Tongue (tissue), 3 donors: ENCODE measurements at places on chromosomes 6 and 20.

DNA sequence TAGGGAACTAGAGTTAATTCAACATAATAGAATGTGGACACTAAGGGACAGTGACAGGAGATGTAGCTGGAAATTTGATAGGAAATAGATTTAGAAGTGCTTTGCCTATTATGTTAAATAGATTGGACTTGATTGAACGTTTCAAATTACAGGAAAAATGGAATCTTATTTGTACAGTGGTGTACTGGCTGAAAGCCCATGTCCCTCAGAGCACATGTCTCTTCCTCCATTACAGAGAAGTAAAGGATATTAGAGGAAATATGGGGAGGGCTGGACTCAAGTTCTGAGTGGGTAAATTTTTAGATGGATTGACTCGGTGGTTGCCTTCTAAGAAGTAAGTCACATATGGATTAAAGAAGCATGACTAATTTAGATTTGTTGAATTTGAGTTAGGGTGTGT lies 11.4 kb downstream of the PKIB start:
- DNase-seq, result no peak

- no peak for DNase-seq
Observed at GRCh38 chr6:77879527-77879926, 226.7 kb downstream of the MEI4 start.

DNA sequence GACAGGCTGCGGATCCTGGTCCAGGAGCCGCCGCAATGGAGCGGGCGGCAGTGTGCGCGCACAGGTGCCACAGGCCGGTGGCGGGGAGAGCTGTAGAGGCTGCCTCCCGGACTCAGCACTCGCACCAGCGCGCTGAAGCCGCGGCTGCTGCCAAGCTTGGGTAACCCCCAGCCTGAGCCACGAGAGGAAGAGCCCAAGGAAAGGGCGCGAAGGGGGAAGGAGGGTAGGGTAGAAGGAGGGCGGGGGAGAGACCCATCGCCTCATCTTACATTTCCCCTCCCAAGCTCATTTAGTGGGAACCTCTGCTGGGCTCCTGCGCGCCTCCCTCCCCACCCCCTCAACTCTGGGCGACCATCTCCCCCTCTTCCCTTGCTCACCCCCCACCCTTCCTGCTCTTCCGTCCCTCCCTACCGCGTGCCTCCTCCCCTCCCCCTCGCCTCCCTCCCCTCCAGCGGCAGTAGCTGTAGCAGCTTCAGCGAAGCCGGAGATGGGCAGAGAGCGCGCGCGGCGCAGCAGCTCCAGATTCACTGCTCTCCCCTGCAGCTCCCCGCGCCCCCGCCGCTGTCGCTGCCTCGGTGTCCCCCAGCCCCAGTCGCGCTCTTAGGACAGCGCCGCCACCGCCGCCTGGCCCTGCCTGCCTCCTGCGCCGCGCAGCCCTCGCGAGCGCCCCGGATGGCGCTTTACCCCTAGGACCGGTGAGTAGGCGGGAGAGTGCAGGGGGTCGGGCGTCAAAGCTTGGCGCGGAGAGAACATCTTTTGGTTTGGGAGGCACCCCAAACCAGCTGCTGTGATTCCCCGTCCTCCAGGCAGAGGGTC lies at the start of gene FUT9:
FUT9 (plus strand) TSS at position 457 of the 816 bp plus-strand sequence. CDS start 187,182 bp downstream, outside the sequence.
- DNase-seq, result peak; percentile 26

DNA sequence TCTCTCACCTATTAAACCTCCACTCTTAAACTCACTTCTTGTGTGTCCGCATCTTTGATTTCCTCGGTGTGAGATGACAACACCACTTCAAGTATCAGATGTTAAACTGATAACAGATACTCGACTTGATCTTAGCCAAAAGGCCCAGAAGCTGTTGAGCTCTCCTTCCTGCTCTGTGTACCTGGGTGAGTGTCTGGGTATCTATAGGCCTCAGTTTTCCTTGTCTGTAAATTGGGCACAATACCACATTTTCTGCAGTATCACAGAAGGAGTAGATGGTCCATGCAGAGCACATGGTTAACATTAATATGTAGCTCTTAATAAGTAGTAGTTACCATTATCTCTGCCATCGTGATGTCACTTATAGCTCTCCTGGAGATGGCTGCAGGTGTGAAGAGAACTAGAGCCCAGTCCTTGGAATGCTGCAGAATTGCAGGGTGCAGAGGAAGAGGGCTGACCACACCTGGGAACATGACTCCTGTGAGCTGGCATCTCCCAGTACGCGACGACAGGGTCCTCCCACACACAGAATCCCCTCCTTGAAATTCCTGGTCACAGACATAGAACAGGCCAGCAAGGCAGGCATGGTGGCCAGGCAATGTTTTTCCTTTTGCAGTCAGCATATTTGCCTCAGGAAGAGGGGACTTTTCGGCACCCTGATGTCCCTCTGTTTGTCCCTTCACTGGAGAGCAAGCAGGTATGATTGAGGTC lies 110.3 kb upstream of the SNX9 start:
- DNase-seq, result no peak
